ENCODE measurements at places on chromosomes 13 and 19. TPM values are rescaled to one million over a fixed set of nuclear protein-coding genes. Genes with fewer than 3 reads are reported as not detected.

- DNase-seq: no peak
These were observed 25.3 kb upstream of the GPR183 start for GRCh38 chr13:99332456-99332855.

DNA sequence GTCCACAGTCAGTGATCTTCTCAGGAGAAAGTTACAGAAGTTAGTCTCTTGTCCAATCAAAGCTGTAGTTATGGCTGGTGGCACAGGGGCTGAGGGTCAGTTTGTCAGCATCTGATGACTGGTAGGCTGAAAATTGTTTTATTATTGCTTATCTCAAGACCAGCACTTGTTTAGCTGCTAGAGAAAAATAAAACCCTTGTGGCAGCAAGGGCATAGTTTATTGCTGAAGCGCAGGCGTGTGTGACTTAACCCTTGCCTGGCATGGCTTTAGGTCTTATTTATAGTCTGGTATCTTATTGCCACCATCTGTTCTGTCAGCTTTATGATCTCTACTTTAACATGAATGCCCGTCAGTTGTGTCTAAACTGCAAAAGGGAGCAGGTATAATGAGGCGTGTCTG lies 154.7 kb downstream of the USP12 start:
- DNase-seq: no peak

Gene KISS1R
- 0.16 TPM for polyA plus RNA-seq

GRCh38 chr13:79392882-79393563 lies 13.0 kb downstream of the RBM26 start:
- DNase-seq: no peak

DNA sequence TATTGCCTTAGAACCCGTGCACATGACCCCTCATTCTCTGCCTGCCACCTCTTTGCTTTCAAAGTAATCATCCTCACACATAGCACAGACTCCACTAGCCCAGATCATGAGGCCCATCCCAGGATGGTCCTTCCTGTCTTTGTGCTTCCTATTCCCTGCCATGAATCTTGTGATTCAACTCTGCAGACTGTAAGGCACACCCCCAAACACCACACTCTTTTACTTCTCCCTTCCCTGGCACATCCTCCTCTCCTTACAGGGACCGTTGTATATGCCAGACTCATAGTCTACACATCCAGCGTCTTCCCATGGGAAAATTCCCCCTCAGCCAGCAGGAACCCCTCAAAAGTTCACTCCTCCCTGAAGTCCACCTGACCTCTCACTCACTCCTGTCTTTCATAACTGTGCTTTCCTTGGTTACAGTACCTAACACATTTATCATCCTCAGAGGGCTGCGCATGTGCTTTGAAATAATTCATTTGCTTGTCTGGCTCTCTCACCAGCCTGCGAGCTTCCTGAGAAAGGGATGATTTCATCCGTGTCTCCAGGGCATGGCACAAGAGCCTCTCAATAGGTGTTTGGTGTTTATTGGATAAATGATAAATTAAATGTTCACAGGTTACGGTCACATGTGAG lies 26.8 kb upstream of the LRCH1 start:
- no peak for DNase-seq

DNA sequence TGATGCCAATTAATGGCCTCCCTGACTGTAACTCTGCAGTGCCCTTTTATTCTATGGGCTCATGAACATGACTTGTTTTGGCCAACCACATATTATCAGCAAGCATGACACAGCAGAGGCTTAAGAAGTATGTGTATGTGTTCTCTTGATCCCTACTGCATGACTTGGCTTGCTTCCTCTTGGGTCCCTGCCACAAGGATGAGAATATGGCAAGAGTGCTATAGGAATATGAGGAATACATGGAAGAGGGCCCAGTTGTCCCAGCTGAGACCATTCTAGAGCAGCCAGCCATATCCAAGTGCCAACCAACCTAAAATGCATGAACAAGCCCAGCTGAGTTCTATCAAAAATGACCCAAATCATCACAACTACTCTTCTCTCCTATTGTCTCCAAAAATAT lies 576.7 kb upstream of the PCDH9 start:
- DNase-seq: no peak

DNA sequence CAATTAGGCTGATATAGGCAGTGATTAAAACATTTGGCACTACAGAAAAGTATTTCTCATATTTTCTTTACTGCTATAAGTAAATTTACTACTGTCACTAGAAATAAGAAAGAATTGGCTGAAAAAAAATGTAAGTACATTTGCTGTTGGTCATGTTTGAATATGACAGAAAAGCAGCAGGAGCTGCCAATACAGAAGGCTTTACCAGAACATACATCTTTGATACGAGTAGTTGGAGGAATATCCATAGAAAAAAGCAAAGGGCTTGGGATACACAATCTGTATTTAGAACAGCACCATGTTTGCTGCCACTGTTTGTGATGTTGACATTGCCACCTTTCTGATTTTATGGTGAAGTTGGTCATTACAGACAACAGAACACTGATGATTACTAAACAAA lies 21.6 kb downstream of the PCDH9 start:
- no peak for DNase-seq

Gene OLFM4
- 0.29 TPM for polyA plus RNA-seq

DNA sequence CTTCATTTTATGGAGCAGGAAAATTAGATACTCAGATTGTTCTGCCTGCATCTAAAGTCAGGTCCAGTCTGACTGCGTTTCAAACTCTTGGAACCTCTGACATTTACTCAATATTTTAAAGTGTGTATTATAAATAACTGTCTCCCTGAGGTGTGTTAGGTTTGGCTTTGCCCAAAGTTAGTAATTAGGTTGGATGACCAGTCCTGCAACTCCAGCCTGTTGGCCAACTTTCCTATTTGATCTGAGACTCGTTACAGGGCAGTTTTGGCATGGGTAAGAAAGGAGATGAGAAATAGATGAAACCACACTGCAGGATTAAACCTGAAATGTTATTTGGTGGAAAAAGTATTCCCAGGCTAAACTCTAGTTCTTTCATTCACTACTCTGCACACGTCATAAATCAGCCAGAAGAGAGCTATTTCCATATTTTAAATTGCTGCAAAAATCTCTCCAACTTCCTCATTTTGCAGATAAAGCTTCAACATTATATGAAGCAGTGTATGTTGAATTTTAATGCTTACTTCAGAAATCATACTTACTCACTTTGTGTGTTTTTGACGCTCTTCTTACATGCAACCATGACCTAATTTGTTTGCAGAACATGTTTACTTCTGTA lies 357.1 kb downstream of the DCT start:
- no peak for DNase-seq

Gene TNNI3
- 13.4 TPM for polyA plus RNA-seq

DNA sequence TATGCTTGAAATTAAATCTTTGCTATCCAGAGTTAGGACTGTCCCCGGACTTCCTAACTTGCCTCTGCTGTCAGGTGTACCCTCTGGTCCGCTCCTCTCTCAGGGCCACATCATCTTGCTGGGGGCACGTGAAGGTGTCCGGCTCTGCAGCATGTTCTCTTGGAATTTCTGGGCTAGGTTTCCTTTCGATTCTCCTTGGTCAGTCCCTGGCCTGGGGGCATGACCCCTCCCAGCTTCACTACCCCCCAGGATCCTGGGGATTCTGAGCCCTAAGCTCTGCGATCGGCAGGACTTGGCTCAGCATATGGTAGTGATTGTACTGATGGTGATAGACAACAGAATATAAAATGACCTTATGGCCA lies 5.1 kb upstream of the GPI start:
- DNase-seq: no peak

- DNase-seq: no peak
These were observed 1255.1 kb downstream of the SLITRK1 start for GRCh38 chr13:82627183-82627582.

DNA sequence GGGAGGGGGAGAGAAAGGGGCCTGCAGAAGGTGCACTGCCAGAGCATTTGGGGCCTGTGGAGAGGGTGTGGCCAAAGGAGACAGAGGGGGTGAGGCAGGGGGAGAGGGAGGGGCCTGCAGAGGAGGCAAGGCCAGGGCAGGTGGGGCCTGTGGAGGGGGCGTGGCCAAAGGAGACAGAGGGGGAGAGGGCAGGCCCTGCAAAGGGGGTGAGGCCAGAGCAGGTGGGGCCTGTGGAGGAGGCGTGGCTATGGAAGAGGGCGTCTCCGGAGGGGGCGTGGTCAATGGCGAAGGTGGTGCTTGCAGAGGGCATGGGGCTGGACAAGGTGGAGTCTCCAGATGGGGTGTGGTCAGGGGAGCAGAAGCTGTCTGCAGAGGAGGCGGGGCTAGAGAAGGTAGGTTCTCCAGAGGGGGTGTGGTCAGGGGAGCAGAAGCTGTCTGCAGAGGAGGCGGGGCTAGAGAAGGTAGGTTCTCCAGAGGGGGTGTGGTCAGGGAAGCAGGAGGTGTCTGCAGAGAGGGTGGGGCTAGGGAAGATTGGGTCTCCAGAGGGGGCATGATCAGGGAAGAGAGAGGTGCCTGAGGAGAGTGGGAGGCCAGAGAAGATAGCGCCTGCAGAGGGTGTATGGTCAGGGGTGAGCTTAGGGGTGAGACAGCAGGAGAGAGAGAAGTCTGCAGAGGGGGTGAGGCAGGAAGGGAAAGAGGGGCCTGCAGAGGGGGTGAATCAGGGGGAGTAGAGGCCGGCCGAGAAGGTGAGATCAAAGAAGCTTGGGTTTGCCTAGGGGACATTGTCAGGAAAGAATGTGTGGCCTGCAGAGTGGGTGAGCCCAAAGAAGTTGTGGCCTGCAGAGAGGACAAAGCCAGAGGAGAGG lies 3.4 kb downstream of the PRR36 start:
- DNase-seq: peak; percentile 72

DNA sequence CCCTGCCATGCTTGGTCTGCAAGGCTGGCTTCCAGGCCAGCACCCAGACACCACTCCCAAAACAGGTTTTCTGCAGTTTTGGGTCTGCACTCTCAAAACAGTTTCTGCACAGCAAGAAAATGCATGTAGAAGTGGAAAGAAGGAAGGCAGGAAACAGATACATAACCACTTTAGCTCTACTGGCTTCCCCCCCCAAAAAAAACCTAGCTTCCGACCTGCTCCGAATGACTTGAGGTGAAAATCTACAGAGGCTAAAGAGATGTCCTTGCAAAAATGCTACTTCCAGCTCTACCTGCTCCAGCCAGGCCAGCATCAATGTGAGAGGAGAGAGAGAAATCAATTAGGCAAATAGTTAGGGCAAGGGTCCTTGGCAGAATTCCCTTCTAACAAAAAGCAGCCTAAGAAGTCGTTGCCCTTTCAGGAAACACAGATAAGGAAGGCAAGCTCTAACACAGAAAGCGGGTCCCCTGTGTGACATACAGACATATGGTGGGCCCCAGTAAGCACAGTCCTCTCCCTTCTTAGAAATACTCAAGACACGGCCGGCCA lies 3.4 kb downstream of the C19orf12 start:
- DNase-seq: no peak

DNA sequence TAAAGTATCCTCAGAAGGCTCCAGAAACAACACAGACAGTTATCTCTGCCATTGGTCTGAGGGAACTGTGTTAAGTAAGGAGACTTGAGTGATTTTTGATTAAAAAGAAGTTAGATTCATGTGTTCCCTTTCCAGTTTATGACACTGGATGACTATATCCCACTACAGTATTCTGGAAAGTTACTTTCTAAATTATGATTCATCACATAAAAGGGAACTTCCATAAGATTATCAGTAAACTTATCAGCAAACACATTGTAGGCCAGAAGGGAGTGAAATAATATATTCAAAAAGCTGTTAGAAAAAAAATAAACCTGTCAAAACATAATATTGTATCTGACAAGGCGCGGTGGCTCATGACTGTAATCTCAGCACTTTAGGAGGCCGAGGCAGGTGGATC lies 700.0 kb downstream of the SLITRK6 start:
- DNase-seq: no peak

GRCh38 chr13:112904436-112904960 lies 64.5 kb upstream of the MCF2L start:
- no peak for DNase-seq

GRCh38 chr19:17079710-17080439 lies 4.3 kb downstream of the MYO9B start:
- DNase-seq: peak; percentile 86

Gene OR7D2
- 0.03 TPM for polyA plus RNA-seq

DNA sequence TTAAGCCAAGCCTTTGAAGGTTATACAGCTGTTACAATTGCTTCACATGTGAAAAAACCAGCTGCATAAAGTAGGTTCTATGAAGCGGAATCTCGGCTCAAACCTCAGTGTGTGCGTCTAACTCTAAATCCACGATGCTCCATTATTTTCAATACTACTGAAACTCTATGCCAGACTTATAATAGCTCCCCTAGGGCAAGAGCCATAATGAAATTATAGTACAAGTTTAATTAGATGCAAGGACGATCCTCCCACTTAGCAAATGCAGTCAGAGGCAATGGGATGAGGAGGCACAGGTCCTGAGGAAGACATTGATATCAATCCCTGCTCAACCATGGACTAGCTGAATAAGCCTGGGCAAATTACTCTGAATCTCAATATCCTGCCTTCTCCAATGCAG lies 31.1 kb downstream of the SLC7A1 start:
- no peak for DNase-seq

Gene ZNF224
- polyA plus RNA-seq: 3.3 TPM

Gene CYP2A6
- not detected for polyA plus RNA-seq

All from psoas muscle (tissue), 8 donors.